ENCODE measurements at places on chromosomes 2 and 18. TPM values are rescaled to one million over a fixed set of nuclear protein-coding genes. Genes with fewer than 3 reads are reported as not detected.

NTSR2 gene
- not detected for total RNA-seq

ASXL3 gene
- total RNA-seq = not detected

ARHGAP25 gene
- 0.36 TPM for total RNA-seq

LAMA1 gene
- 30.1 TPM for total RNA-seq

BBS5 gene
- total RNA-seq = 7.3 TPM

SLC5A7 gene
- not detected for total RNA-seq

PLCL1 gene
- 12.4 TPM for total RNA-seq

PIEZO2 gene
- 1.6 TPM for total RNA-seq

MGAT5 gene
- total RNA-seq = 15.8 TPM

CNGA3 gene
- total RNA-seq = 0.18 TPM

MSTN gene
- total RNA-seq = 0.08 TPM

CABLES1 gene
- total RNA-seq = 7.4 TPM

FAP gene
- total RNA-seq = 150 TPM

ING5 gene
- 29.2 TPM for total RNA-seq

MAP3K19 gene
- not detected for total RNA-seq

Data from fibroblast of the aortic adventitia (primary cell).